ENCODE measurements at places on chromosomes 13 and 19.
A peak's percentile ranks its signal among the peaks of the same experiment; 100 is the strongest.

DNA sequence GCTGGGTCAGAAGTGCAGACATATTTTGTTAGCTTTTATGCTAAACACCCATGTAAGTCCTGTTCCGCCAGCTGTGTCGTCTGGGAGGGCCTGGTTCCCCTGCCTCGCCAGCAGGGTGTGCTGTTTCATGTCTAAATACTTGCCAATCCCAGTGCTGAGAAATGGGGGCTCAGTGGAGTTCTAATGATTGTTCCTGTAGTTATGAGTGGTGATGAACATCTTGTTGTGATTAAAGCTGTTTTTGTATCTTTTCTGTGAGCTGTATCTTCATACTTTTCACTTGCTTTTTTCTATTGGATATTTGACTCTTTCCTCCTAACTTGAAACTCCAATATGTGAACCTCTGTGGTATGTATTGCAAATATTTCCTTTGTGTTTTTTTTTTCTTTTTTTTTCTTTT, 32.7 kb downstream of the KDM4B start:
- DNase-seq = no peak

GRCh38 chr19:49201042-49201441, 43.5 kb downstream of the TRPM4 start:
- no peak for DNase-seq

DNA sequence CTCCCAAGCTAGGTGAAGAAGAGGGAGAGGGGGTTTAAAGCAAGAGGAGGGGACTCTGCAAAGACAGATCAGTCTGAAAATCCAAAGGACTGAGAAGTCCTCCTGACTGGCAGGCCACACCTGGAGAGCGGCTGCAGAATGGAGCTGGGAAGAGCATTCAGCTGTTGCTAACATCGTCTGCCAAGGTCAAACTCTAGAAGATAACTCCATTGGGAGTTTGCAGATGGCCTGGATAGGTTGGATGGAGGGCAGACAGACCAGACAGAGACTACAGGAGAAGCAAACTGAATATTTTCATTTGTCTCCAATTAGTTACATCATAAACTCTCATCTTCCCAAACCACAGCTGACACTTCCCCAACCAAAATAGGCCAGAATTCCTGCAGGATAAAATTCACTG, 19.9 kb upstream of the SHISA2 start:
- DNase-seq = no peak

GRCh38 chr19:14408491-14409145, 10.5 kb downstream of the DDX39A start:
- no peak for DNase-seq

DNA sequence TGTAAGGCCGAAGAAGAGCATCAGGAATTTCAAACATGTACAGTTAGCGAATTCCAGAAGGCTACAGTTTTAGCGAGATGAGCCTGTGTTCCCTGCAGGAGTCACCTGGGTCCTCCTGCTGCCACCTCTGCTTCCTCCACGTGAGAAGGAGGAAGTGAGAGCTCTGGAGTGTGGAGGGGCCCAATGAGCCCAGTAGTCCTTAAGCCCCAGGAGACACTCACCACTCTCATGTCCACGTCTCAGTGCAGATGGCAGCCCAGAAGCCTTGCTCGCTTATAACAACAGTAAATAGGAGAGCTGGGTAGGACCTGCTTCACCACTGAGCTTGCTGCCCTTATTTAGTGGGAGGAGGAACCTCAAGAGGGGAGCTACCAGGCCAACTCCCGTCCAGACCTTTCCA, 44.3 kb downstream of the SERP2 start:
- no peak for DNase-seq

DNA sequence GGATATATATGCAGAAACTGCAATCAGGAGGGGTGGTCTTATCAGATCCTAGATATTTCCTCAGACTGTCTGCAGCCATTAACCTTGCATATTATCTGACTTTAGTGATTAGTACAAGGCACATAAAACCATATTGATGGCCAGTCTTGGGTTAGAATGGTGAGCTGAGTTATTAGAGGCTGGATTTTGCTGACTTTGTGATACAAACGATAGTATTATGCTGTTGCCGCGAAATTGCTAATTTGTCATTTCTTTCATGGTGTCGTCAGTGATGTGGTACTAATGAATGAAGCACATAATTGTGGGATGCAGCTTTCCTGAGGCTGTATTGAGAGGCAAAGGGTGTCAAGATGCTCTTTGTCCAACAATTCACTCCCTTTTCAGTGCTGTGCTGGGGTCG, 172.5 kb downstream of the TEX29 start:
- no peak for DNase-seq

DNA sequence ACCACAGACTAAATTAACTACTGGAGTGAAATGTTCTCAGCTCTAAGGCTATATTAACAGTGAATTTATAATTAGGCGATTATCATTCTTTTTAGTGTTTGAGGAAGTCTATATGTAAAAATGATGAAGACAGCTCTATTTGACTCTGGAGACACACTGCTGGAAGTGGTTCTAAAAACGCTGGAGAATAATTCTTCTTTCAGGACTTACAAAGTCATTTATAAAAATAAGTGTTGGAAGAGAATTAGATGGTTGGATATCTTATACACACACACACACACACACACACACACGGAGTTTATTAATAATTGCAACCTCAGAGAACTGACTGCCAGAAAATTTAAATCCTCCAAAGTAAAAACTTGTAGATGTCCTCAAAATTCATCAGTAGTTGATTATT, 1171.3 kb downstream of the EFNB2 start:
- no peak for DNase-seq

GRCh38 chr13:27508802-27509201, 58.4 kb upstream of the MTIF3 start:
- DNase-seq = no peak

GRCh38 chr19:15194938-15195337, 5.9 kb downstream of the NOTCH3 start:
- no peak for DNase-seq

GRCh38 chr13:31504918-31505317, 234.4 kb upstream of the RXFP2 start:
- no peak for DNase-seq

DNA sequence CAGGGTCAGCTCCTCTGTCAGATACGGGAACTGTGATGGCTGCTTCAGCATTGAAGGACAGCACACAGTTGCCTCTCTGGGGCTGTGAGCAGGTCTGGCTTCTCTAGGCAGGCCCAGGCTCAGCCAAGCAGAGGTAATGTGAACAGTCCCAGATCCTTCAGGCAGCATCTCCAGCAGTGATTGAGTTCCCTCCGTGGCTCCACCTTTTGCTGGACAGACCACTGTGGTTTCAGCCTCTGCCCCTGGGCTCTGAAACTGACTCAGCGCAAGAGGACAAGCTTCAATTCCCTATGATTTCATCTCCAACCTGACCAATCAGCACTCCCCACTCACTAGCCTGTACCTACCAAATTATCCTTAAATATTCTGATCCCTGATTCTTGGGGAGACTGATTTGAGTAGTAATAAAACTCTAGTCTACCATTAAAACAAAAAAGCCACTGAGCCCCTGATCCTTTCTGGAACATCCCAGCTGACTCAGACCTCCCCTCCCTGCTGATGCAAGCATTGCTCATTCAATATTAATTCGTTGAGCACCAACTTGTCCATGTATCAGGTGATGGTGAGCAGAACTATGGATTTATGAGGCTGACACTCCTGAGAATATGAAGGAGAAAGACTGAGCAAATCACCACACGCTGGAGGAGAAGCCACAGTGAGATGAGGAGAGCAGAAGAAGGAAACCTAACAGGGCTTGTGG, 16.7 kb downstream of the GSX1 start:
- no peak for DNase-seq

DNA sequence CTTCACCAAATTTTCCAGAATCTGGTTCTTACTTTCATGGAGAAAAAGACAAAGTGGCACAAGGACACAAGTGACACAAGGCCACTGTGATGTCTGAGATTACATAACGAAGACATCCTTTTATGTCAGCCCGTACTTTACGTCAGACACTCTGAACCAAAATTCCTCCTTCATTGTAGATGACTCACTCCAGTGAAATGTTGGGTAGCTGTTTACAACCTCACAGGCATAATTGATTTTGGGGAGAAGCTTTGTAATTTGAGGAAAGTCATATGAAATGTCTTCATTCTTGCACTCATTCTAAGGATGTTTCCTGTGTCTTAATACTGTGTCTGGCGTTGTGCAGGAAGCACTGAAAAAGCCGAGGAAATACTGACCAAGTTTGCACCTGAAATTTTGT, 20.0 kb upstream of the LGALS14 start:
- no peak for DNase-seq

DNA sequence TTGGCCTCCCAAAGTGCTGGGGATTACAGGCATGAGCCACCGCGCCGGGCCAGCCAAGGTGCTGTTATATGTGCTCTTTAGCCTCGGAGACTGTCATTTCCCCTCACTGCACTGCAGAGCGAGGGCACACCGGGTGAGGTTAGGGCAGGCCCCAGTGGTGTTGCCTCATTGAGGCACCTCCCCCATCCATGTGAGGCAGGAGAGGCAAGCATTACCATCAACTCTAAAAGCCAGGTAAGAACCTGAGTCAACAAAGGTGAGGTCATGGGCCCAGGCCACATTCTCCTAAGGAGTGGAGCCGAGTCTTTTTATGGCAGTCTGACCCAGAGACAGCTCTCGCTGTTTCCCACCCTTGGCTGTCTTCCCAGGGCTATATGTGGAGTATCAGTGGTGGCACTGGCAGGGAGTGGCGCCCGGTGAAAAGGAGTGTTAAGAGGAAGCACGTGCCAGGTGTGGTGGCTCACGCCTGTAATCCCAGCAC, 10.9 kb downstream of the B3GNT8 start:
- DNase-seq = peak; percentile 78

DNA sequence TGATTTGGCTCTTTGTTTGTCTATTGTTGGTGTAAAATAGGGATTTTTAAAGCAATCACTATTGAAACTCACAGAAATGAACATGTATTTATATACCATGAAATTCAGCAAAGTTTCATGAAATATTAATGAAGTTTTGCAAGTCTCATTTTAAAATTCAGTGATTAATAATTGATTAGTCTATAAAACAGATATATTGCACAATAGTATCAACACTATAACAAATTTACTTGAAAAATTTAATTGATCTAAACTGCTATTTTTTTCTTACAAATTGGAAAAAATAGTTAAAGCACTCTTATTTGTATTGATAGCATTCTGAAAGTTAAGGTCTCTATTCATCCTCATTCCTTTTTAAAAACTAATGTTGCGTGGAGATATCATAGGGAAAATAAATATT, 121.0 kb upstream of the PCDH9 start:
- DNase-seq = no peak

DNA sequence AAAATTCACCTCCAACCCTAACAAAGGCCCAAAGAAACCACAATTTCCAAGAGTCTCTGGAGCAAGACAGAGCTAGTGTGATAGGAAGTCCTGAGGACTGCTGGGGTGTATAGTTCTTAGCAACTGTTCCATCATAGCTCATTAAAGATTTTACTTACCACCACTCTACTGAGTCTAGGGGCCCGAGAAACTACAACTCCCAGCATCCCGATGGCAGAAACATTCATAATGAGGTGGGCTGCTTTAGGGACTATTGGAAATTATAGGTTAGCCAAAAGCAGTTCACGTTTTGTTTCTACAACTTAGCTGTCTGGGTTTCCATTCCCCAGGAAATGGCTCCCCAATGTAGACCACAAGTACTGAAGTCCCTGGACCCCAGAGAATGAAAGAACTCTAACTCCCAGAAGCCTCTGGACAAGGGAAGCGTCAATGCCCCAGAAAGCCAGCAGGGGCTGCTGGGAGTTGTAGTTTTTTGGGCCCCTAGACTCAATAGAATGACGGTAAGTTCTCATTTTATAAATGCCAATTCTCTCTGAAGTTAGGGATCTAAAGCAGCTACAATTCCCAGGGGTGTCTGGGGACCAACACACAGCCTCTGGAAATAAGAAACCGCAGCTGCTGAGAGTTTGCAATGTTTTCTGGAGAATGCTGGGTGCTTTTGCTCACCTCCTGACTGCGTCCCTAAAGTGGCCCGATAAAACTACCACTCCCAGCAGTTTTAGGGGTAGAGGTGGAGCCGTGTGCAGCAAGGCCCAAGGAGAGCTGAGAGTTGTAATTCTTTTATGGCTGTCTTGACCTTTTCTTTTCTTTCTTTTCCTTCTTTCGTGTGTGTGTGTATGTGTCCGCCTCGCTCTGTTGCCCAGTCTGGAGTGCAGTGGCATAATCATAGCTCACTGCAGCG, 11.1 kb downstream of the FTL start:
- no peak for DNase-seq

GRCh38 chr19:31641591-31641990, 292.4 kb upstream of the TSHZ3 start:
- DNase-seq = no peak

GRCh38 chr13:86856991-86857390, 814.2 kb upstream of the SLITRK5 start:
- no peak for DNase-seq

GRCh38 chr19:13573056-13573667, 66.9 kb upstream of the CACNA1A start:
- DNase-seq = no peak

DNA sequence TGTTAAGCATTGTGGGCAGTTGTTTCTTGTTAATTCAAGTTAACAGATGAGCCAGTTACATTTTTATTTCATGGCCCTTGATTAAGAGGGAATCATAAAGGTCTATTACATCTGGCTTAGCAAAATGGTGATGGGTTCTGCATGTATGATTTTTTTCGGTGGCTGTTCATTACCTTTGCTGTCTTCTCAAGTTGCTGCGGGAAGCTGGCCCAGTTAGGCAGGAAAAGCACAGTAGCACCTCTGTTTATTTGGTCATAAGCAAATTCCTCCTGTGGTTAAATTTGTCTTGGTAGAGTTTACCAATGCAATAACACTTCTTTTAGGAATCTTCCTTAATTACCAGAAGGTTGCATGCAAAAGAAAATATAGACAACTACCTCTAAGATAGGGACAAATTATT, 104.5 kb downstream of the FRY start:
- no peak for DNase-seq

- DNase-seq = peak; percentile 71
These were observed 546 bp downstream of the UBXN6 start for GRCh38 chr19:4456843-4457653.

- DNase-seq = no peak
These were observed 51.9 kb downstream of the DNM2 start for GRCh38 chr19:10769533-10770491.

- no peak for DNase-seq
These were observed 1566.5 kb upstream of the SLC10A2 start for GRCh38 chr13:104632736-104633135.

GRCh38 chr13:27578121-27579030, 42.0 kb downstream of the LNX2 start:
- DNase-seq = no peak

DNA sequence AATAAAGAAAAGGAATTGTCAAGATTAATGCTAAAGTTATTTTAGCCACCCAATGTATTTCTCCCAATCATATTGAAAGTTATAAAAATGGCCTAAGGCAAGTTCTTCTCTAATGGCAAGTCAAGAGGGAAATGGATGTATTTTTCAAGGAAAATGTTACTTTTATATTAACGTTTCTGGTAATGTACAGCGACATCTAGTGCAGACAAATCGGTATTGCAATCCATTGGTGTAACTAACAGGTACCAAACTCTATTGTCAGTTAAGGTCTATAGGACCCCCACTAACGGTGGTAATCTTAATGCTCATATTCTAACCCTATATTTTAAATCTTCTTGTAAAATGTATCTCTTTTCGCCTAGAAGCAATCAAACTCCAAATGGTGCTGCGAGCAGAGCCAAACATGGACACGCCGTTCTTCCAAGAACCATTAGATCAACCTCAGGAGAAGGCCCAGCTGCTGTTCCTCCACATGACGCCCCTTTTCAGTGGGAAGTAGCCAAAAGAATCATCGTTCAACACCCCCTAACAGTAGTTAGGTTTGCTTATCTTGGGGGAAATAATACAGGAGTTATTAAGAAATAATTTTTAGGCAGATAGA, 98.5 kb upstream of the PABPC3 start:
- DNase-seq = no peak

All from NCI-H510A (cell line).